Epithelial cell of esophagus (primary cell): ENCODE measurements at places on chromosomes 2 and 18.

DNA sequence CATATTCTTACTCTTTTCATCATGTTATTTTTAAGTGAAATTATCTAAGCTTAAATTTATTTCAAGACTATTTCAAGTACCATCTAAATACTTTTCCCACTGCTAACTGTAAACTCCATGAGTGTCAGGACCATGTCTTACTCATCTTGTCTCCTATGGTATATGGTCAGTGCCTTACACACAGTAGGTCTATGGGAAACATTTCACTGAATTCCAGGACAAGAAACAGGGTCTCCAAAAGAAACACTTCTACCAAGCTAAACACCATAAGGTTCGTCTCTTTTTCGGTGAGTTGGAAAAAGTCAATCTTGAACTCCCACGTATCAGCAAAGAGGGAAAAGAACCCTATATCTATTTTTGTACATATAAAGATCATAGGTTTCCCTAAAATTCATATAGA lies 6.5 kb downstream of the SUCLG1 start:
- no peak for DNase-seq

- DNase-seq = no peak
Observed at GRCh38 chr2:37654419-37654818, 17.0 kb downstream of the CDC42EP3 start.

- no peak for DNase-seq
Observed at GRCh38 chr2:62296034-62296831, 100.3 kb downstream of the B3GNT2 start.

GRCh38 chr2:41912776-41913175 lies 135.0 kb upstream of the PKDCC start:
- no peak for DNase-seq

DNA sequence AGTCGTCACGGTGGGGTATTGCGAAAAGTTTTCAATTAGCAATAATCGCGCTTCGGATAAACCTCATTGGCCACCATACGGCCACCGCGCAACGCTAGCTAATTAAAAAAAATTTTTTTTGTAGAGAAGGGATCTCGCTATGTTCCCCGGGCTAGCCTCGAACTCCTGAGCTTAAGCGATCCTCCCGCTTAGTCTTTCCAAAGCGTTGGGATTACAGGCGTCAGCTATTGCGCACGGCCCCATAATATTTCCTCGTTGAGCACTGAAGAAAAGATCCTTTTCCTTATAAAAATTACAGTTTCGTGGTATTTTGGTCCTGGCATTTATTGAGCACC lies 759 bp upstream of the ACTR1B start:
- no peak for DNase-seq

GRCh38 chr18:40878371-40878770 lies 1076.7 kb upstream of the PIK3C3 start:
- DNase-seq = no peak

DNA sequence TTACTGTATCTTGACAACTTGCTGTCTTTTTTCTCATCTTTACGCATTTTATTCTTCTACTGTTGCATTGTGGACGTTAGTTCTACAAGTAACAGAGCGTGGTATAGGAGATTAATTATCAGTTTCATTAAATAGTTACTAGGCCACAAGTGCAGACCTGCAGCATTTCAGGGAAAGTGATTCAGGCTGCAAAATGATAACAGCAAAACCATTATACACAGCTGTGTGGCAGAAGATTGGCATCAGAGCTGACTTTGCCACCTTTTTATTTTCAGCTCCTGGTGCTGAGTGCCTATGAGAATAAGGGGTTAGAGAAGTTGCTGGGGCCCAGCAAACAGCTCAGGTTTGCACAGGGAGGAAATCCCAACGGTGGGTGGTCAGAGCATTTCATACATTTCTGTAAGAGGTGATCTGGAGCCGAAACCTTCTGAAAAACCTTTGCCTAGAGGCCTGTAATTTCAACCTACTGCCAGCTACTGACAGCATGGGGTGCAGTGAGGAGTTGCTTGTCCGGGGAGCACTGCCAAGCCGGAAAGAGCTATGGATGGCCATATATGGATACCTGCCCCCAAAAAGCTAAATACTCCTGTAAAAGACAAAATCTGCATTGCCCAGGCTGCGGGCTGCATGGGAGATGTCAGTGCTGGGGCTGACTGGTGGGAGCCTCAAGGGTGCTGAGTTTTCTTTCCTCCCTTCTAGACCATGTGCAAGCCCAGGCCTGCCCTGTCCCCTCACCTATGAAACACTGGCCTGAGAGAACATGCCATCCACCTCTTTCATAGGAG lies 2.7 kb upstream of the CCBE1 start:
- peak; percentile 70 for DNase-seq

DNA sequence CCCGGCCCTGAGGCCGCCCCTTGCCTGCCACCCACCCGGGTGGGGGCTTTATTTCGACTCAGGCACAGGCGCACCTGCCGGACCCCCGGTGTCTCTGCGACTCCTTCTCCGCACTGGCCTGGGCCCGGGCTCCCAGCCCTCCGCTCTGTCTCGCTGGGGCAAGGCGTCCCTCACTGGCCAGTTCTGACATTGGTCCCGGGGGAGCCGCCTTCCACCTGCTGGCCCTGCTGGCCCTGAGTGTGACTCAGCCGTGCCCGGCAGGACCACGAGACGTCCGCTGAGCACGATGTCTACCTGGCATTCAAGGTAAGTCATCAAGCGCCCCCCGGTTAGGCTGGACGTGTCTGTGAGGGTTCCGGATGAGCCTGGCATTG lies 131.5 kb upstream of the CTDP1 start:
- no peak for DNase-seq

DNA sequence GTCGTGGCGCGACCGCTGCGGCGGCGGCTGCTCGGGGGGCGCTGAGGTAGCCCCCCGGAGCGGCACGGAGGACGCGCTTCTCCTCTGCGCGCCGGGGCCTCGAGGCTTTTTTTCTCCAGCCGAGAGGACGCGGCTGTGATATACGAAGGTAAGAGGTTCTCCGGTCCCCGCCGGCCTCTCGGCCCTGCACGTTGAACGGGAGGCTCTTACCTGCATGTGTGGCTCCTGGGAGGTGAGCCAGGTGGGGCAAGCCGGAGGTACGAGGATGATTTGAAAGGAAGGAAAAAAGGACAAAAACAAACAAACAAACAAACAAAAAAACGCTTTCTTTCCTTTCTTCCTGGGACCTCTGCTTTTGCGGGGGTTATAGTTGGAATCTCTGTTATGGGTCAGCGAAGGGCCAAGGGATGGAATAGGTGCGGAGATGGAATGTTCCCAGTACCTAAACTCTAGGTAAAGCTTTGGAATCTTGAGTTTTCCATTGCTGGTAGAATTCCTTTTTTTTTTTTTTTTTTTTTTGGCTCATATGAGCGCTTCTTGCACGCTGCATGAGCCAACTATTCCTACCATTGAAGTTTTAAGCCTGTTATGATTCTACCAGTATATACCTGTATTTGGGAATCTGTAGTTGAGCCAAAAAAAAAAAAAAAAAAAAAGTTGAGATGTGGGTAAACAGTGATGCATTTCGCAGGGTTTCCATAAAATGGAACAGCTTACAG lies 674 bp downstream of the PTPN4 start:
- DNase-seq = peak; percentile 51

- DNase-seq = no peak
Observed at GRCh38 chr2:235382179-235382578, 111.7 kb upstream of the AGAP1 start.
